ENCODE measurements at places on chromosomes 13 and 19. TPM values are rescaled to one million over a fixed set of nuclear protein-coding genes. Genes with fewer than 3 reads are reported as not detected.

Gene CEACAM19
- total RNA-seq = 8.3 TPM

Gene CDC42EP5
- not detected for total RNA-seq

Gene ZNF91
- total RNA-seq = 0.31 TPM

Gene CHMP2A
- total RNA-seq = 194 TPM

Gene MTIF3
- total RNA-seq = 23.7 TPM

Gene CEACAM21
- total RNA-seq = not detected

Gene C19orf67
- not detected for total RNA-seq

Gene OR10H1
- not detected for total RNA-seq

Gene CGB1
- total RNA-seq = 0.20 TPM

Gene CD209
- not detected for total RNA-seq

Gene ITGBL1
- 1.4 TPM for total RNA-seq

Gene MISP
- 76.4 TPM for total RNA-seq

Gene MEIS3
- 39.1 TPM for total RNA-seq

Gene FPR1
- 0.31 TPM for total RNA-seq

Gene ZNF681
- not detected for total RNA-seq

Gene NDUFB7
- total RNA-seq = 202 TPM

Gene SIGLEC9
- total RNA-seq = not detected

Gene SIGLEC10
- not detected for total RNA-seq

Gene PLK5
- total RNA-seq = not detected

Gene AP1M2
- total RNA-seq = 27.7 TPM

Gene TNFSF13B
- total RNA-seq = 0.02 TPM

Gene KLK4
- 0.08 TPM for total RNA-seq

Gene ZNF724
- total RNA-seq = 0.68 TPM

Gene TNFRSF19
- 3.2 TPM for total RNA-seq

Gene UBXN6
- 65.2 TPM for total RNA-seq

Gene ZNF665
- total RNA-seq = not detected

Gene PRODH2
- total RNA-seq = 0.36 TPM

Gene ZNF765
- total RNA-seq = 3.5 TPM

Gene HIF3A
- total RNA-seq = not detected

Gene ATP8A2
- total RNA-seq = not detected

Gene ZNF793
- total RNA-seq = 0.05 TPM

Gene TSKS
- total RNA-seq = not detected

Gene CGB2
- 0.71 TPM for total RNA-seq

Gene PLIN5
- 0.26 TPM for total RNA-seq

Gene IZUMO1
- total RNA-seq = not detected

Gene MAST1
- 2.0 TPM for total RNA-seq

Gene LRRC63
- total RNA-seq = not detected
